NCI-H1436 treated with DMSO at 0.1 percent for 48 hours (cell line): ENCODE measurements at places on chromosomes 12 and 14.

GRCh38 chr12:101750152-101750551, 10.9 kb upstream of the SYCP3 start:
- no peak for DNase-seq

DNA sequence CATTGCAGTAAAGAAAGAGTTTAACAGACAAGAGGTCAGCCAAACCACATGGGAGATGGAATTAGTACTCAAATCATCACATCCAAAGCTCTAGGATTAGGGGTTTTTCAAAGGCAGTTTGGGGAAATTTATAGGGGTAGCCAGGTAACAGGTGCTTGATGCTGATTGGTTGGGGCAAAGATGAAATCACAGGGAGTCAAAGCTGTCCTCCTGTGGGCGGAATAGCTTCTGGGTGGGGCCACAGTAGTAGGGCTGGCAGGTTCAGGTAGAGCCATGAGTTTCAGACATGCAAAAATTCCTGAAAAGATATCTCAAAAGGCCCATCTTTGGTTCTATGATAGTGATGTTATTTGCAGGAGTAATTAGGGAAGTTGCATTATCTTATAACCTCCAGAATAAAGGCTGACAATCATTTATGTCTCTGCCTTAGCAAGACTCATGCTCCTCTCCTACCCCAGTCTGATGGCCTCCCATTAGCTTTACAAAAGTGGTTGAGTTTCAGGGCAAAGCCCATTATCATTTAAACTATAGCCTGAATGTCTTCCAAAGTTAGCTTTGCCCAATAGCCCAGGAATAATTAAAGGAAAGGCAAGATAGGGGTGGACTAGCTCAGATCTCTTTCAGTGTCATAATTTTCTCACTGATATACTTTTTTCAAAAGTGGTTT, 42.1 kb upstream of the CNTN1 start:
- DNase-seq, result no peak

GRCh38 chr12:116324654-116325335, 47.3 kb upstream of the MED13L start:
- DNase-seq, result no peak

GRCh38 chr12:63228853-63229252, 77.9 kb upstream of the AVPR1A start:
- no peak for DNase-seq
